ENCODE measurements at places on chromosomes 2 and 18. TPM values are rescaled to one million over a fixed set of nuclear protein-coding genes. Genes with fewer than 3 reads are reported as not detected.

Gene PSD4
- 5.4 TPM for total RNA-seq

Gene HOXD4
- 13.3 TPM for total RNA-seq

Gene DNAJC27
- 13.5 TPM for total RNA-seq

Gene FEV
- 0.11 TPM for total RNA-seq

DNA sequence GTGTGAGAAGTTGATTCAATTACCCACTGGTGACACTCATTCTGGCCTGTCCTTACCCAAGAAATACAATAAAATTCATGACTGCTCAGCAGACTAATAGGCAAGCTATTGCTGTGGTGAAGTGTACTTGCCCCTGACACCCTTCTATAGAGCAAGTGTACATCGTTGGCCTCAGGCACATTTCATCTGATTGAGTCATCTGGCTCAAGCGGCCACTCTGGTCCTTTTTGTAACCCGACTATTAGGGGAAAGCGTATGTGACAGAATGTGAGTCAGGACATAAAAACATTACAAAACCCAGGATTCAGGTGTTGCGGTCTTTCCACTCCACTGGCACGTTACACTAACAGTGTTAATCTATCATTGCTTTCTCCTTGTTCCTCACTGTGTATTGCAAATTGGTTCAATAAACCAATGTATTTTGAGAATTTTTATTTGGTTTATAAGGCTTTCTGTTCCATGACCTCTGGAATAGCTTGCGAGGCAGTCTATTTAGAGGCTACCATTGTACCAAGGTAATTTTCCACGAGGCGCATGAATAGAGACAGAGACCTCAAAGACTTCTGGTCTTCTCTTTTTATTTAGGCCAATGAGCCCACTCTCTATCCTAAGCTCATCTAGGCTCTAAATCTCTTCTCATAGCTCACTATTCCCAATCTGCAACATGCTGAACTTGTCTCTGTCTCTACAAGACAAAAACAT lies 10.2 kb upstream of the TTC32 start:
- H3K27ac ChIP-seq: no peak overlapping the region
- H3K36me3 ChIP-seq: no peaks in the 10 kb centered on the region
- no peaks in the 10 kb centered on the region for H3K27me3 ChIP-seq

DNA sequence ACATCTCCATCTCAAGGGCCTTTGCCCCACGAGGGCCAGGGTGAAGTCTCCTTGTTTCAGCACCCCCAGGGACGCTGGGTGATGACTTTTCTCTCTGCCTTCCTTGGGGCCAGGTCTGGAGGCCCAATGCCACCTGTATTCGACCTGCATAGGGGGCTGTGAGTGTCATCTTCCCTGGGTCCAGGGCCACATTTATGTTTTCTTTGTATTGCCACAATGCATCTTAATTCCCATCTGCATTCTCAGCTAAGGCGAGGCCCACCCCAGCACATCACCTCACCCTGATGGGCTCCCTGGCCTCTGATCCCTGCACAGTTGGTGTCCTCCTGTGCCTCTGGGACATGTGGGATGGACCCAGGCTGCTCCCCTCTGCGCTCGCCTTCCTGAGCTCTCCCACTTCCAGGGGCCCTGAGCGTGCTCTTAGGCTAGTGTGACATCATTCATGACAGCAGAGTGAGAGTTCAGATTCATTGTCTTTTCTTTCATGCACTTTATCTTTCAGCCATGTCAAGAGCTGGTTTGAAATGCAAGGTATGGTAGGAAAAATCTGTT lies 122.0 kb upstream of the COPS8 start:
- peaks cover 15% of the 10 kb centered on the region for H3K4me1 ChIP-seq
- H3K27me3 ChIP-seq: no peaks in the 10 kb centered on the region
- no peak overlapping the region for H3K27ac ChIP-seq
- DNase-seq: no peak
- no peaks in the 10 kb centered on the region for H3K36me3 ChIP-seq

- no peaks in the 10 kb centered on the region for H3K27me3 ChIP-seq
- H3K4me3 ChIP-seq: no peak overlapping the region
- H3K27ac ChIP-seq: no peak overlapping the region
- DNase-seq: no peak
- H3K36me3 ChIP-seq: no peaks in the 10 kb centered on the region
These were observed 31.8 kb downstream of the AFF3 start for GRCh38 chr2:100110614-100111000.

- no peaks in the 10 kb centered on the region for H3K27me3 ChIP-seq
- no peak overlapping the region for H3K4me3 ChIP-seq
- no peak overlapping the region for H3K27ac ChIP-seq
- no peaks in the 10 kb centered on the region for H3K36me3 ChIP-seq
- H3K4me1 ChIP-seq: peaks cover 1% of the 10 kb centered on the region
These were observed 694.5 kb downstream of the TDRD15 start for GRCh38 chr2:21818212-21818795.

DNA sequence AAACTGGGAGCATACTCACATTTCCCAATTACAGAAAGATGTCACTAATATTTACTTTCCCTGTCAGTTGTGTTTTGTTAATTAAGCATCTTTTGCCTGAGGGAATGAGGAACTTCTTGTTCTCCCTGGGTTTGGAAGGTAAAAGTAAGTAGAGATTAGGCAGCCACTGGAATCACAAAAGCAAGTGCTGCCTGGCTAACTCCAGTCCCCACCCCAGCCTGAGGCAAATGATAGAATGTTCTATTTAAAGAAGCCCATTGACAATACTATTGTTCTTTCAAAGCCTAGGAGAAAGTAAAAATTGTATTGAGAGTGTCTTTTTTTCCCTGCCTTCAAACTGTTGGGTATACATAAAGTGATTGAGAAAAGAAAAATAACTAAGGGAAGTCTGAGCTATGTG lies 93.8 kb downstream of the MBD2 start:
- H3K27ac ChIP-seq: no peak overlapping the region
- no peak overlapping the region for H3K4me3 ChIP-seq
- H3K4me1 ChIP-seq: no peaks in the 10 kb centered on the region
- no peaks in the 10 kb centered on the region for H3K27me3 ChIP-seq
- H3K36me3 ChIP-seq: no peaks in the 10 kb centered on the region
- no peak for DNase-seq

GRCh38 chr2:64244037-64244416 lies 99.8 kb upstream of the PELI1 start:
- no peak overlapping the region for H3K4me3 ChIP-seq
- peaks cover 5% of the 10 kb centered on the region for H3K4me1 ChIP-seq
- H3K27me3 ChIP-seq: no peaks in the 10 kb centered on the region

GRCh38 chr2:47599171-47599570 lies 183.8 kb upstream of the MSH6 start:
- H3K4me3 ChIP-seq: no peak overlapping the region
- DNase-seq: no peak
- no peak overlapping the region for H3K27ac ChIP-seq

DNA sequence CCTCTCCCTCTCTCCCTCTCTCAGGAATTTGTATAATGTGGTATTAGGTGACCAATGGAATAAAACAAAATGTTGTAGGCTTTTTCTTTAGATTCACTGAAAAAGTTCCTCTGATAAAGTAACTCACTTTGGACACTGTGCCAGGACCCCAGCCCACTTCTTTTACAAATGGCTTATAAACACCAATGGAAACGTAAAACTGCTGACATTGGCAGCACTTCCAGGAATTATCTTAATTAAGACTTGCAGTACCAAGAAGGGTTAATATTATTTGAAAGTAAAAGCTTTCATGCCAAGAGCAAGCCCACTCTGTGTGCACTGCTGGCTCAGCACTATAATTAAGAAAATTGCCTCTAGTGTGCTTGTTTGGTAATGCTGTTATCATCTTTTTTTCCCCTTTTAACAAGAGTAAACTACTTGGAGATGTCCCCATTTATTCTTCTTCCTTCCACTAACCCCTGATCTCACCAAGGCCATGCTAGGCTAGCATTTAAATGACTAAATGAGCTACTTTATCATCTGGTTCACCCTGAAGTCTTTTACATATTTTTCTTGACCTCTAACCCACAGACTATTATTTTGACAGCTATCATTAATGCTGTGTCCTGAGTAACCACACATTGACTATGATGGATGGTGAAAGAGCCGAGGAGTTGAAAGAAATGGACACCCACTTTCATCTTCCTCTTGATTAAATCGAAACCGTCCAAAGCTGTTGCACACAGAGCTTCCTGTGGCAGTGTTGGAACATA lies 232.2 kb upstream of the ETAA1 start:
- H3K27me3 ChIP-seq: peaks cover 2% of the 10 kb centered on the region
- no peaks in the 10 kb centered on the region for H3K36me3 ChIP-seq
- H3K4me1 ChIP-seq: no peaks in the 10 kb centered on the region
- no peak for DNase-seq
